H9 (cell line): ENCODE measurements at places on chromosomes 6 and 20.

DNA sequence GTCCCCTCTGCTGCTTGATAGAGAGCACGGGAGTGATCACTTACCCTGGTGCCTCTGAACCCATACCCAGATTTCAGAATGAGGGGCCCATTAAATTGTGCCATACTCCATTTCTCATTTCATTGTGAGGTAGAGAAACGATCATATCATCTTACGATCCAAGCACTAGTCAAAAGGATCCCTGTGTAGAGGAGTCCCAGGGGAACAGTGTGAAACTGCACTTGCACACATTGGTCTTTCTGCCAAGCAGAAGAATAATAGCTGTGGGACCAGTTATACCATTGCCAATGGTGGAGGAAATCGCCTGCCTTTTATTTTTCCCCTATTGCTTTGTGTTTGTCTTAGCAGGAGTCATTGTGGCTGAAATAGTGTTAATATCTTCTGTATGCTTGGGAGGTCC is 161.9 kb downstream of the FARS2 start:
- DNase-seq: no peak

- DNase-seq: no peak
These were observed 39.0 kb upstream of the PLN start for GRCh38 chr6:118509009-118509617.

DNA sequence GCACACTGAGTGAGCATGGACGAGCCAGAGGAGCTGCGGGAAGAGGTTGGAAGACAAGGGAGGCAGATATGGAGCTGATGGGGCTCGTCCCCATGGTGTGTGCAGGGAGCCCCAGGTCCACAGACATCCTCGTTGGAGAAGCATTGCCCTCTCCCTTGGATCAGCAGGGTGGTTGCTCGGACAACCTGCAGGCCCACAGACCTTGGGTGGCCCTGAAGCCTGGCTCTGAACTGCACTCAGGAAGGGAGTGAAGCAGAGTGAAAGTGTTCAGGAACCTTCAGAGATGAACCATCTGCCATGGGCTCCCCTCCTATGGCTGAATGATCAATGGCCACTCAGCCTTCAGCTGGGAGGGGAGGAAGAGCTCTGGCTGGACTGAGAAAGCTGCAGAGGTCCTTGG is 43.3 kb upstream of the LRFN2 start:
- no peak for DNase-seq

- no peak for DNase-seq
These were observed 41.0 kb upstream of the MRPS18A start for GRCh38 chr6:43728586-43728985.

GRCh38 chr6:73695619-73696421 is at the start of gene CD109:
Gene CD109 (plus strand): TSS chr6:73696203. CDS start chr6:73696216, 13 bp downstream.
- peak; percentile 79 for DNase-seq

- DNase-seq: peak; percentile 42
These were observed 12.0 kb upstream of the DTNBP1 start for GRCh38 chr6:15674690-15675386.

GRCh38 chr20:41006936-41007474 is 21.6 kb upstream of the TOP1 start:
- DNase-seq: peak; percentile 39

DNA sequence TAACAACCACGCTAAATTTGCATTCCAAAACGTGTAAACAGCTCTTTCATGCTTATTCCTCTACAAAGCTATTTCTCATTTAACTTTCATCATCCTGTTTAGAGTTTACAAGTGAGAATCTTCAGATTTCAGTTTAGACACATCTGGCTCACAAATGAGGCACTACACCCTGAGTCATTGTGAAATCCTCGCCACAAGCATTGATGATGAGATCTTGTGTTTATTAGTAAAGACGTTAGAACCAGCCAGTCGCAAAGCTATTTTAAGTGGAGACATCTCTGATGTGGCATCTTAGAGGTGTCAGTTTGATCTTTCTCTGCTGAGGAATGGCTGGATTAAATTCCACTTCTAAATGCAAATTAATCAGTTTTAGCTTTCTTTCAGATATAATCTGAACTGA is 8.3 kb upstream of the ISM1 start:
- no peak for DNase-seq

- DNase-seq: peak; percentile 34
These were observed 46.9 kb upstream of the TRIM26 start for GRCh38 chr6:30260036-30260504.

GRCh38 chr6:133769463-133769862 is 119.5 kb upstream of the TCF21 start:
- no peak for DNase-seq

GRCh38 chr6:82080767-82081166 is 166.8 kb downstream of the IBTK start:
- no peak for DNase-seq

GRCh38 chr6:138991206-138991605 is 3.2 kb upstream of the REPS1 start:
- no peak for DNase-seq

GRCh38 chr20:14497004-14497403 is 159.6 kb upstream of the FLRT3 start:
- no peak for DNase-seq

- no peak for DNase-seq
These were observed 116.5 kb upstream of the EEF1E1 start for GRCh38 chr6:8218861-8219260.

DNA sequence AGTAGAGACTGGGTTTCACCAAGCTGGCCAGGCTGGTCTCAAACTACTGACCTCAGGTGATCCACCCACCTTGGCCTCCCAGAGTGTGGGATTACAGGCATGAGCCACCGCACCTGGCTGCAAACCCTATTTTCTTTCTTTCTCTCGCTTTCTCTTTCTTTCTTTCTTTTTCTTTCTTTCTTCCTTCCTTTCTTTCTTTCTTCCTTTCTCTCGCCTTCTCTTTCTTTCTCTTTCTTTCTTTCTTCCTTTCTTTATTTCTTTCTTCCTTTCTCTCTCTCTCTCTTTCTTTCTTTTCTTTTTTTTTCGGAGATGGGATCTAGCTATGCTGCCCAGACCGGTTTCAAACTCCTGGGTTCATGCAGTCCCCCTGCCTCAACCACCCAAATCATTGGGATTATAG is 47.0 kb upstream of the TGM3 start:
- no peak for DNase-seq

GRCh38 chr20:61118429-61119224 is 133.4 kb upstream of the CDH4 start:
- no peak for DNase-seq

- DNase-seq: no peak
These were observed 40.4 kb downstream of the TTI1 start for GRCh38 chr20:37992802-37993409.

DNA sequence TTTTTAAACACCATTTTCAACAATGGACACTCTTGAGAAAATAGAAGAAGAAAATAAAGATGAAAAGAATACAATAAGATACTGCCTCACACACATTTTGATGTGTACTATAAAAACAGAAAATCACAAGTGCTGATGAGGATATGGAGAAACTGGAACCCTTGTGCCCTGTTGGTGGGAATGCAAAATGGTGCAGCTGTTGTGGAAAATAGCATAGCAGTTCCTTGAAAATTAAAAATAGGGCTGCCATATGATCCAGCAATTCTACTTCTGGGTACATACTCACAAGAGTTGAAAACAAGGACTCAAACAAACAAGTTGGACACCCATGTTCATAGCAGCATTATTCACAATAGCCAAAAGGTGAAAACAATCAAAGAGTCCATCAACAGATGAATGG is 173.0 kb downstream of the KIF16B start:
- no peak for DNase-seq

- DNase-seq: no peak
These were observed 88.2 kb downstream of the HIVEP2 start for GRCh38 chr6:142856624-142857232.
